Fibroblast of the conjunctiva (primary cell): ENCODE measurements at places on chromosomes 1 and 21.

- DNase-seq: no peak
Observed at GRCh38 chr1:59100708-59101374, 196.1 kb upstream of the FGGY start.

- no peak for DNase-seq
Observed at GRCh38 chr1:41313661-41314131, 47.5 kb upstream of the FOXO6 start.

GRCh38 chr1:83931658-83932253 lies 67.2 kb downstream of the TTLL7 start:
- peak; percentile 21 for DNase-seq

GRCh38 chr21:34878940-34879339 lies 170.2 kb downstream of the RUNX1 start:
- DNase-seq: no peak

GRCh38 chr1:182410620-182411273 lies 10.3 kb upstream of the TEDDM1 start:
- DNase-seq: no peak

DNA sequence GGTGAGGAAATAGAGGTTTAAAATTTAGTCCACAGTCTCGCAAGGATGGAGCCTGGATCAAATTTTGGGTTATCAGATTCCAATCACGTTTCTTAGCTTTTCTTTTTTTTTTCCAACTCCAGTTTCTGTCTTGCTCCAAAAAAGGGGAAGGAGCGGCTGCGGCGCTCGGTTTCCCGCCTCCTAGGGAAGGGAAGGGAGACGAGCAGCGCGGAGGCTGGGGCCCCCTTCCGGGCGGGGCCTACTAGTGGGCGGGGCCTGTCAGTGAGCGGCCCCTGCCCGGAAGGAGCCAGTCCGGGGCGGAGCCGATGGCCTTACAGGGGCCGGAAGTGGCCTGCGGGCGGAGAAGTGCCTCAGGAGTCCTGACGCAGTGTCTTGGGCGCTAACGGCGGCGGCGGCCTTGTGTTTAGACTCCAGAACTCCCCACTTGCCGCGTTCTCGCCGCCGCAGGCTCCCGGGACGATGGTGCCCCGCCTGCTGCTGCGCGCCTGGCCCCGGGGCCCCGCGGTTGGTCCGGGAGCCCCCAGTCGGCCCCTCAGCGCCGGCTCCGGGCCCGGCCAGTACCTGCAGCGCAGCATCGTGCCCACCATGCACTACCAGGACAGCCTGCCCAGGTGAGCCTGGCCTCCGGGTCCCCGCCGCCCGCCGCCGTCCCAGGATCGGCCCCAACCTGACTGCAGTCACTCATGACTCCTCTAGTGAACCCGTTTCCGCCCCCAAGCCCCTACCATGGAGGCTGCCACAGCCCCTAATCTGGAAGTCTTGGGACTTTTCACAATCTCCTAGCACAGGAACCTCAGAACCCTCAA lies at the start of gene CPT2:
TSS of gene CPT2 (plus strand) at position 340 of the 806 bp plus-strand sequence. CDS start at position 460, 120 bp downstream.
- peak; percentile 85 for DNase-seq

DNA sequence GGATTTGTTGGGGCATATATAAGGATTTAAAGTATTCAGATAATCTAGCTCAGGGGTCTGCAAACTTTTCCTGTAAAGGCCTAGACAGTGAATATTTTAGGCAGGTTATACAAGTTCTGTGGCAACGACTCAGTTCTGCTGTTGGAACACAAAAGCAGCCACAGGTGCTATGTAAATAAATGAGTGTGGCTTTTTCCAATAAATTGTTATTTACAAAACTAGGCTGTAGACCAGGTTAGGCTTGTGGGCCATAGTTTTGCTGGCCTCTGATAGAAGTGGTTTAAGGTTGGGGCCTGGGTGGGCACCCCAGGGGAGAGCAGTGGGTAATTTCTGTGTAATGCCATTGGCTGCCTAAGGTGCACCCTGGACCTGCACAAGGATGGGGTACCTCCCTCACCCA lies 16.9 kb upstream of the IGFN1 start:
- DNase-seq: no peak

DNA sequence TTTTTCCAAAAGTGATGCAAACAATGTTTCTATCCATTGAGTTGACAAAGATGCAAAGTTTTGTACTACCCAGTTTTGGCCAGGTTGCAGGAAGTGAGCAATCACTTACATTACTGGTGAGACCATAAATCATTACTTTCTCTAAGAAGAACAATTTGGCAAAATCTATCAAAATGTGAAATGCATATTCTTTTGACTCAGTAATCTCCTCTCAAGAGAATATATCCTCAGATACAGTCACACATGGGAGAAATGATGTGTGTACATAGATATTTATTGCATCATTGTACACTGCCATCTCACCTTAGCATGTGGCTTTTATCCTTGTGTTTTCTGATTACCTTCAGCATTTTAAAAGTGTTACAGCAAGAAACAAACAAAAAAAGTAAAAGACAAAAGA lies 52.4 kb upstream of the FMO3 start:
- no peak for DNase-seq

DNA sequence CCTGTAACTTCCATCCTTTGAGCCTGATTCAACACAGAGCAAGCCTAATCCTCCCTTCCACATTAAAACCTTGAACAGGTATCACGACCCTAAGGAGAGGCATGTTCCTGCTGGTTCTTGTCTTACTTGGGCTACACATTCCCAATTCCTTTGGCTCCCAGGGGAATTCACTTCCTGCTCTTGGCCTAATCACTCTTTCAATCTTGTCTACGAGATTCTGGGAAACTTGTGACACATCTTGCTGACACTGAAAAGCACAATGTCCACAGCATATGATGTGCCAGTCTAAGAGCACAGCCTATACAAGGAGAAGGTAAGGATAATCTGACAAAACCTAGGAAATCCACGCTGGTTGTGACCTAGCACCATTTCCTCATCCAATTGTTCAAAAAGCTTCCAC lies 163.9 kb downstream of the GABPA start:
- no peak for DNase-seq

- no peak for DNase-seq
Observed at GRCh38 chr21:34698270-34699015, 29.6 kb downstream of the CLIC6 start.

GRCh38 chr21:41676198-41676597 lies 90.7 kb downstream of the RIPK4 start:
- DNase-seq: no peak

DNA sequence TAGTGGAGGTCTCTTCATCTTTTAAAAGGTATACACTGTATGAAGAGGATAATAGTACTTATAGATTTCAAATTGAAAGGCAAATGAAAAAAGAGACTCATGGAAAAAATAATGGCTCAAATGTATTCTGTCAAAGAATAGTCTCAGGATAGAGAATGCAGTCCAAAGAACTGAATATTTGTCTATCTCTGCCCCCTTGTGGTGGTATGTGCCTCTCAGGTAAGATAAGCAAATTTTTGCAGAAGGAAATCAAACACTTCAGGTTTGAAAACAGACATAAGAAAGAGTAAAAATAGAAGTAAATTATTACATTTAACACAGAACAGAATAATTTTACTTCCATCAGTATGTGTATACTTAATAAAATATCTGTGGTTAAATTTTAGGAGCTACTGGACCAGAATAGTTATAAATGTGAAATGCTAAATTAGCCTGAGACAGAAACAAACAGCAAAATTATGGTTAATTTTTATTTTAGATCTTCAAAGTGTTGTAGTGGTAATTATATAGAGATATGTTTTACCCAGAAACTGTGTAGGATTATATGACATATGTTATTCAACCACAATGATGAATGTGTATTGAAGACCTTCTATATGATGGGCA lies 164.4 kb upstream of the PALMD start:
- DNase-seq: peak; percentile 50

DNA sequence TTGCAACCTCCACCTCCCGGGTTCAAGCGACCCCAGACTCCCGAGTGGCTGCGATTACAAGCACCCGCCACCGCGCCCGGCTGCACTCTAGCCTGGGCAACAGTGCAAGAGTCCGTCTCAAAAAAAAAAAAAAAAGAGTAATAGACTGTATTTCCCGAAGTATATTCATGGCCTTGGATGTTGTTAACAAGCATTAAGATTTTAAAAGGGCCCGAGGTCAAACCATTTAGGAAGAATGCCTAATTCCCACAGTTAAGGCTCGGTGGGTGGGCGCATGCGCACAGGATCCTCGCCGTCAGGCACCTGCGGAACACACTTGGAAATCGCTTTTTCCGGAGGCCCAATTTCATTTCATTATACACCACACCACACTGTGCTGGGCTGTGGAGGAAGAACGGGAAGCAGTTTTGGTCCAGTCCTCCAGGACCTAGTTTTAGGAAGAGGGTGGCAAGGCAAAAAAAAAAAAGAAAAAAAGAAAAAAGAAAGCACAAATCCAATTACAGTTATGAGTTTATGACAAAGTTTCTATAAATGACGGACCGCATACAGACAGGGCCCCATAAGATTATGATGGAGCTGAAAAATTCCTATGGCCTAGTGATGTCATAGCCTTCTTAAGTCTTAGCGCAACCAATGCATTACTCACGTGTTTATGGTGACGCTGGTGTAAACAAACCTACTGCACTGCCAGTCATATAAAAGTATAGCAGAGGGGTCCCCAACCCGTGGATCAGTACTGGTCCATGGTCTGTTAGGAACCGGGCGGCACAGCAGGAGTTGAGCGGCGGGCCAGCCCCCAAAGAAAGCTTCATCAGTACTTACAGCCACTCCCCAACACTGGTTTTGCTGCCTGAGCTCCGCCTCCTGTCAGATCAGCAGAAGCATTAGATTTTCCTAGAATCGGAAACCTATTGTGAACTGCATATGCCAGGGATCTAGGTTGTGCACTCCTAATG lies 38.2 kb downstream of the H3-3A start:
- DNase-seq: no peak

DNA sequence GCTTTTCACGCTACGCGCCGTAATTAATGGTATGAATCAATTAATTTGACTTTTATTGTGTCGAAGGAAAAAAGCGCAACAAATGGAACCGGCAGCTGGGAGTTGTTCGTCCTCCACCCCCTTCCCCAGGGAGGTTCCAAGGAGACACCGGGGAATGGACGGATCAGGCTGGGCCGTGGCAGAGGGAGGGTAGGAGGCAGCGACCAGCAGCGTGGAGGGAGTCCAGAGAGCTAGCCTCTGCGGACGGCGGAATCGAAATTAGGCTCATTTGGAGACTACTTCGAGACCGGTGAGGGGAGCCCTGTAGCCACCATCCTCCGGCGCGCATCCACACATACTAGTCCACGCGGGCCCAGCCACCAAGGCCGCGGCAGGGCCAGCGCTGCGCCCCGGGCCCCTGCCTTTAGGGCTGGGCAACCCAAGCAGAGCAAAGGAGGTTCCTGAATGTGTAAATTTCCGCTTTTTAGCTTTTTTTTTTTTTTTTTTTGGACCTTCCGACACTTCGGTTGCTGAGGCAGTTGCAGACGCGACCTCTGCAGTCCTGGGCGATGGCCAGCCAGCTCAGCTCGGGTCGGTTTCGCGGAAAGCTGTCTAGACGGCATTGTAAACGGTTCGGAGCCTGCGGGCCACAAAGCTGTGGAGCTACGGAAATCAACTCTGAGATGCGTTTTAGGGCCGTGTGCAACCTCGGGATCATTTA lies 2.2 kb upstream of the FOXD3 start:
- no peak for DNase-seq

- DNase-seq: no peak
Observed at GRCh38 chr1:3772715-3773571, at the start of gene SMIM1. TSS of gene SMIM1 (plus strand) at chr1:3772749. CDS start at chr1:3775374, 2,625 bp downstream.

DNA sequence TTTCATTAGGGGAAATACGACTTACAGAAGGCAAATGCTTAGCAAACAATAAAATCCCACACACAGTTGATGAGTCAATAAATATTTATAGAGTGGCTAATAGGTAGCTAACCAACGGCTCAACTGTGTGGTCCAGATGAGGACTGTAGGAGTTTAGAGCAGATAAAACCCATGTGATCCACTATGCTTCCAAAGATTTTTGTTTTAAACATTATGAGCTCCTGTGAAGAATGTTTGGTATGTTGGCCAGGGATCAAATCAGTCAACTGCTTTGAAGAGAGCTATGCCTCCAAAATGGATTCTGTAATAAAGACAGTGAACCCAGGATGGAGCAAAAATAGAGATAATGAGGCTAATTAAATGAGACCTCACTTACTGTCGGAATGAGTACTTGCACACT lies 72.3 kb upstream of the COL11A1 start:
- no peak for DNase-seq

GRCh38 chr21:43956670-43957035 lies 55.5 kb upstream of the TRAPPC10 start:
- DNase-seq: no peak

GRCh38 chr1:7209336-7209735 lies 424.1 kb downstream of the CAMTA1 start:
- DNase-seq: no peak

DNA sequence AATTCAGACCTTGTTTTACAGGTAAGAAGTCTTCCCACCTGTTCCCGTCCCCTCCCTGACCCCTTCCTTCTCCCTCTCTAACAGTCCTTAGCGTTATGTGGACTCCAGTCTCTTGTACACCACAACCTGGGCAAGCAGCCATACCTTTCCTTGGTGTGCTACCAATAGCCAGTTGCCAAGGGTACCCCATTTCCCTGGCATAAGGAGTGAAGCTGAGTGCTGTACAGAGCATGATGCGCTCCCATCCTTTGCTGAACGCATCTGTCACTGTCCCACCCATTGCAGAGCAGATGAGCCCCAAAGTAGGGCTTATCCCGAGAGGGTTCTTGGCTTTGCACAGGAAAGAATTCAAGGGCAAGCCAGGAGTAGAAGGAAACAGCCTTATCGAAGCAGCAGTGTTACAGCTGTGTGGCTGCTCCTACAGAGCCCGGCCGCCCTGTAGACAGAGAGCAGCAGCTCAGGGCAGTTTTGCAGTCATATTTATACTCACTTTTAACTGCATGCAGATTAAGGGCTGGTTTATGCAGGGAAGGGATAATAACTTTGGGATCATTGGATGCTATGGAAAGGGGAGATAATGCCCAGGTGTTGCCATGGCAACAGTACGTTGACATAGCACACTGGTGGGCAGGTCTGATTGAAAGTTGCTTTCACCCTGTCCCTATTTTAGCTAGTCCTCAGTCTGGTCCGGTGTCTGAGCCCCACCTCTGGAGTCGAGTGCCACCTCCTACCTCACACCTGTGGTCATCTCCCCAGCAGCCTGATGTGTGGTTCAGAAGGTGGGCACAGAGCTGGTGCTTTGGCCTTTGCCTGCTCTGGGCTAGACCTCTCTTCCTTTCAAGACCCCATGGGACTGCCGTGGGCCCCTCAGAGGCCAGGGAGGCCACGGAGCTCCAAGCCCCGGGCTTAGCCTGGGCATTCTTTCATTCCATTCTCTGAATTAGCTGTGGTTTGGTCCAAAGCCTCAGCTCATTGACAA lies 5.1 kb downstream of the FHAD1 start:
- no peak for DNase-seq
